ENCODE measurements at places on chromosomes 4 and X.

GRCh38 chr4:10075953-10076391 is 40.6 kb downstream of the WDR1 start:
- no peak for DNase-seq

DNA sequence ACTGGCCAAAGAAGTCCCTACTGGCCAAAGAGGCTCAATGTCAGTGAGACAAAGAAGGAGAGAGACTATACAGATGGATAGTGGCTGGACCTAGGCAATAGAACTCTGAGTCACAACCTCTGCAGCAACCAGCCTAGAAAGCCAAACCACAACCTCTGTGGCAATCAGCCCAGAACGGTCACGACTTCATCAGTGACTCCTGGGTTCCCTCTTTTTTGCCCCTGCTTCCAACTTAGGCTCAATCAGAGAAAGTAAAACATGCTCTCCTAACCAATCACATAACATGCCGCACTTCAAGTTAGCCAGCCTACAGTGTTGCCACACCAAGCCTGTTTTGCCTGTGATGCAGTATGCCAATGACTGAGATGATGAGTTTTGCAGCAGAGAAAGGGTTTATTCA is 203.4 kb downstream of the ANAPC10 start:
- DNase-seq, result no peak

DNA sequence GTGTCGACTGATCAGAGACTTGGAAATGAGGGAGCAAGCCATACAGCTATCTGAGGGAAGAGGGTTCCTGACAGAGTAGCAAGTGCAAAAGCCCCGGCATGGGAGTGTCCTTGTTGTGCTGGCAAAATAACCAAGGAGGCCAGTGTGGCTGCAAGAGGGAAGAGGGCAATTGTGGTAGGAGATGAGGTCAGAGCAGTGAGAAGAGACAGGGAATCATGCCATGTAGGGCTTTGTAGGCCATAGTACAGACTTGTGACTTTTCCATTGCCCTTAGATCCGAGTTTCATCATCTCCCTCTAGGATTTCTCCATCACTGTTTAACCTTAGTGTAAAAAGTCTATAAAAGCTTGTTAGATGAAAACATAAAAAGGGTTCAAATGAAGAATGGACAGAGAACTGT is 76.2 kb downstream of the DOCK11 start:
- no peak for DNase-seq

DNA sequence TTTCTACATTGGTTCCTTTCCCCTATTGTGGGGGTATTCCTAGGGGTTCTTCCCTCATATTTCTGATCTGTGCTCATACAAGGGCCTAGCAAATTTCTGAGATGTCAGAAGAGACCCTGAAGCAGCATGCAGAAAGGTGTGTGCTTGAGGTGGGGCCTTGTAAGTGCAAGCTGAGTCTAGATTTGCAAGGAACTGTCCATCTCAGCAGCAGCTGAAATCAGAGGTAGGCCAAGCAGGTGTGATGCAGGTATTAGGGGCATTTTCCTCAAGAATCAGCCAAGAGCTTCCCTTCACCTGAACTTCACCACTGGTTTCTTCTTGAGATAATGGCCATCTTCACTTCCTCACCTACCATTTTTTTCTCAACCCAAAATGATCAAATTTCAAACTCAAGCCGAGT is 45.1 kb downstream of the ASB9 start:
- DNase-seq, result no peak

DNA sequence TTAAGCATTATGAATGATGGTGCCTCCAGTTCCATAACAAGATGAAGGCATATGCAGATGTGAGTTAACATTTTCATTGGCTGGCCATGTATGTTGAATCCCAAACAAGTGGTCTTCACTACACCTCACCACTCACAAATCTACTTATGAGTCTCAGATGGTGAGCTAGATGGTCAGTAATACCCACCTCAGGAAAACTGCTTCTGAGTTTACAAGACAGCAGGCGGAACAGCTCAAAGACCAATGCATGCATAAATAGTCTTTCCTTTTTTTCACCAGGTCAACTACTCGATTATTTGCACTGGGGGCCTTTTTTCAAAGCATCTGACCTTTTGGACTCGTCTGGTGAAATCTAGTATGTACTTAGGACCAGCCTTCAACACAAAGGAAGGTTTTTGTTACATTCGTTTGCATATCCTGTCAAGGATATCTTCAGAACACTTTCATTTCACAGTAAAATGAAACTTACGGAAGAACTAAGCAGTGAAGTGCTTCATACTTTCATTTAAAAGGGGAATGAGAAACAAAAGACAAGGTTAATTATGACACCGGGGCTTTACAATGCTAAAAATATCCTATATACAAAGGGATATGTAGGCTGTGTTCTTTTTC is 23.1 kb upstream of the TLR7 start:
- DNase-seq, result no peak

DNA sequence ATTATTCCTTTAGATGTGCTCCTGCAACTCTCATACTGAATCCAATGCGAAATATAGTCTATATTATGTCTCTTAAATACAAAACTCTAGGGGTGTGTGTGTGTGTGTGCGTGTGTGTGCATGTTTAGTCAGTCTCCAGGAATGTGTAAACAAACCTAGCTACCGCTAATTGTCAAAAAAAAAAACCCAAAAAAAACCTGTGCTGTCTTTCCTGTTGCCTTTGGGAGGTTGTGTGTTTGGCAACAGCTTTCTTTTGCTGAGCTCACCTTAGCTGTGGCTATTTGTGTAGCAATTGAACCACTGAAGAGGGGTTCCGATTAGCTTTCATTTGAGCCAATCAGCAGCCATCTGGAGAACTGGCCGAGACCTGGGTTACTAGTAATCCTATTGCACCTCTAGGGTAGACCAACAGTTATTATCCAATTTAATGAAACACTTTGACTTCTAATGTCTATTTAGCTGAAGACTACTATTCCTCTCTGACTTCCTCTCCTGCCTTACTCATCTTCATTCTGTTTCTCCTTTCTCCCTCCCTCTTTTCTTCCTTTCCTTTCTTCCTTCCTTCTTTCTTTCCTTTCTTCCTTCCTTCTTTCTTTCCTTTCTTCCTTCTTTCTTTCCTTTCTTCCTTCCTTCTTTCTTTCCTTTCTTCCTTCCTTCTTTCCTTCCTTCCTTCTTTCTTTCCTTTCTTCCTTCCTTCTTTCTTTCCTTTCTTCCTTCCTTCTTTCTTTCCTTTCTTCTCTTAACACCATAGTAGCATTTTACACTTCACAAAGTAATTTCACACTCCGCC is 471.1 kb downstream of the GBA3 start:
- no peak for DNase-seq

- no peak for DNase-seq
Measured at GRCh38 chr4:110907801-110908313, 285.0 kb upstream of the PITX2 start.

DNA sequence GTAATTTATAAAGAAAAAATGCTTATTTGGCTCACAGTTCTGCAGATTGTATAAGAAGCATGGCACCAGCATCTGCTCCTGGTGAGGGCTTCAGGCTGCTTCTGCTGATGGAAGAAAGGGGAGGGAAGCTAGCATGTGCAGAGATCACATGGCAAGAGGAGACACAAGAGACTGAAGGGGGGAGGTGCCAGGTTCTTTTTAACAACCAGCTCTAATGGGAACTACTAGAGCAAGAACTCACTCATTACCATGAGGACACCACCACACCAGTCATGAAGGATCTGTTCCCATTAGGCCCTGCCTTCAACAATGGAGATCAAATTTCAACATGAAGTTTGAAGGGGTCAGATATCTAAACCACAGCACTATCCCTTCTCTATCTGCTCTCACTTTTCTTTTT is 9.4 kb upstream of the COPS4 start:
- DNase-seq, result no peak

DNA sequence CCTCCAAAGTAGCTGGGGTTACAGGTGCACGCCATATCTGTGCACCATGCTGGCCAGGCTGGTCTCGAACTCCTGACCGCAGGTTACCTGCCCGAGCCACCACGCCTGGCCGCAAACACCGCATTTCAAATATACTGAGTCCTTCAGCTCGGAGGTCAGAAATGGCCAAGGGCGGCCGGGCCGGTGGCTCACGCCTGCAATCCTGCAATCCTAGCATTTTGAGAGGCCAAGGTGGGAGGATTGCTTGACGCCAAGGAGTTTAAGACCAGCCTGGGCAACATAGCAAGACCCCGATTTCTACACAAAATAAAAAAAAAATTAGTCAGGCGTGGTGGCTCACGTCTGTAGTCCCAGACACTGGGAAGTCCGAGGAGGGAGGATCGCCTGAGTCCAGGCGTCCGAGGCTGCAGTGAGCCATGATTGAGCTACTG is 71.9 kb upstream of the PPP2R3B start:
- DNase-seq, result no peak

- no peak for DNase-seq
Measured at GRCh38 chr4:10694151-10694827, 9.7 kb upstream of the CLNK start.

GRCh38 chrX:11066812-11067211 is 44.3 kb upstream of the HCCS start:
- no peak for DNase-seq

DNA sequence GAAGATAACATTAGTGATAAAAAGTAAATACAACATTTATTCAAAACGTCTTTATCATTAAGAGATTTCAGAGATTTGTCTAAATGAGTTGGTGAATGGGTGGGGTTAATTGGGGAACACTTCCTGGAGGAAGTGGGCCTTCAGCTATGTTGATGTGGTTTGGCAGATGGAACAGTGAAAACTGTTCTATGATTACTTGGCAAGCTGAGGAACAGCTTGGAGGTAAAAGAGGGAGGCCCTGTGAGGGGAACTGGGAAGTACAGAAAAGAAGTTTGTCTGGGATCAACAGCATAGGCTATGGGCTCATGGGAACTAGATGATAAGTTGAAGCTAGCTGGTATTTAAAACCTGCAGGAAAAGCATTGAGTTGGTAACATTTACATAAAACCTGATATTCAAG is 26.0 kb downstream of the OCRL start:
- DNase-seq, result no peak

DNA sequence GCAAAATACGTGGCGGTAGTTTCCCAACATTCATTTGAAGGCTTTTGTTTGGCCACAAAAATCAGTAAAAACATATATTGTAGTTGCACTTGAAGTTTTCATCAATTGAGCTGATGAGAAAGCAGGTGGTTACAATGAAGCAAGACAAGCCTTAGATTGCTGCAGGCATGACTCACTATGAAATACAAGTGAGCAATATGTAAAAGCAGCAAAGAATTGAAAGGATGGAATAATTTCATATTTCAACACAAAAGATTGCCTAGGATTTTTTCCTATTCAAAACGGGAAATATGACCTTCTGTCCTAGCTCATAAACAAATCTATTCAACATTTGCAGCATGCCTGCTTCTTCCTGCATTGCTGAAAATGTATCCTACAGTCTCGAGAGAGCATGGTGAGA is 190.9 kb upstream of the BANK1 start:
- no peak for DNase-seq

DNA sequence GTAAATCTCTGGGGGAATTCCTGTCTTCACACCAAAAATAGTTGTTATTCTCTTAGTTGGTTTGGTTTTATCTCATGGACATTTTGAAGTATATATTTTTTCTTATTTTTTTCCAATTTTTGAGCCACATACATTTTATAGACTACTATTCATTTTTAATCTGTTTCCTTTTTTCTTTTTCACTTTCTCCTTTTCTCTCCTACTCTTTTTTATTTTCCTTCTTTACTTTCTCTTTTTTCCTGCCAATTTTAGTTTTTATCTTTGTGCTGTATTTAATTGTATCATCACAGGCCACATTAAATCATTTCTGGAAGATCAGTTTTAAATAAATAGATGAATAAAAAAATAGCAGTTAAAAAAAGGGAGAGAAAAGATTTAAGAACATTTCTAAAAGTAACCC is 14.0 kb upstream of the JADE3 start:
- no peak for DNase-seq

DNA sequence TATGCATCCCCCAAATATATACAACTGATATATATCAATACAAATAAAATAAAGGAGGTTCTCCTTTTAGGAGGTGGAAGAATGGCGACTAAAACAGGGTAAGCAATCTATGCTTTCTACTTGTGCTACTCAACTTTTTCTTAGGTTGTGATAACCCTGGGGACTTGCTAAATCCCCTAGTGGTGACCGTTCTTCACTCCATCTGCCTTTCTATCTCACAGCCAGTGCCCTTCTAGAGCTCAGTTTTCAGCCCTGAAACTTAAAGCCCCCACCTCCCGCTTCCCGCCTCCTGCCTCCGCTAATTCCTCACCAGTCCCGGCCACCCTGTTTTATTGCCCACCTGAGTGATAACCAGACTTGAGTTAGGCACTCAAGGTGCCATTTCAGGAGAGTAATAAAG is 15.5 kb upstream of the ESX1 start:
- DNase-seq, result no peak

DNA sequence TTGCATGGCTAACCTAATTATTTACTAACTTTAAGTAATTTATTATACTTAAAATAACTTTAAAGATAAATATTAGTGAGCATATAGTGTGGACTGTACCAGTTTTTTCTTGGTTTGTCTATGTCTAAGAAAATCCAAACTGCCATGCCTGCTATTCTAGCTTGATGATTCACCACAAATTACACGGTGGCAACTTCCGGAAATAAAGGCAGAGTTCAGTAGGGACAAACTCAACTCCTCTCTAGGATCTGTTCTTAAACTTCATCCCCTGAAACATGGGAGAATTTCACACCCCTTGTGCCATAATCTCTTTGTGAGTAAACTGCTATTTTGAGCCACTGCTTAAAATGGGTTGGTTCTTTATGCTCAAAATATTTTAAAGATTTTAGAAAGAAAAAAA is 213.6 kb upstream of the NRK start:
- no peak for DNase-seq

- no peak for DNase-seq
Measured at GRCh38 chr4:82694892-82695291, 103.7 kb downstream of the SCD5 start.

DNA sequence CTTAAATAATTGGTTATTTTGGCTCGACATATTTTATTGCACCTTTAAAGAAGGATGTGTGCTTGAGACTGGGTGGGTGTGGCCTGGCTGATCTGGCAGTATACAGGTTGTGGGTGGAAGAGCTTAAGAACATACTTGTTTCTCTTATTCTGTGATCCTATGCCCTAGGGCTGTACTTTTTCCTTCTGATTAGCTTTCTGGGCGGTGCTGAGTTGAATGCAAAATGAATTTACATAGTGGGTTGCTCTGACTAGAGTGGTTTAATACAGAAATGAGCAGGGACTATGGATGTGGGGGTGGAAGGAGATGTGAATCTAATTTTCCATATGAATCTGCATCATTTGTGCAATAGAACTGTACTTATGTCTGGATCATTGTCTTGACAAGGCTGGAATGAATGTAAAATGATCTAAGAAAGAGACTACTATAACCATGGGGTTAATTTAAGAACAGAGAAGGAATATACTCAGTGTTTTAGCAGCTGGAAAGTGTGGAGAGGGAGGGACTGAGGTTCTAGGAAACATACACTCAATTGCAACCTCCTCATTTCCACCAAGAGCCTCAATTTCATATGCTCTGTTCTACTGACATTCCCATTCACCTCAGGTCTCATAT is 73.7 kb downstream of the RLIM start:
- DNase-seq, result no peak

DNA sequence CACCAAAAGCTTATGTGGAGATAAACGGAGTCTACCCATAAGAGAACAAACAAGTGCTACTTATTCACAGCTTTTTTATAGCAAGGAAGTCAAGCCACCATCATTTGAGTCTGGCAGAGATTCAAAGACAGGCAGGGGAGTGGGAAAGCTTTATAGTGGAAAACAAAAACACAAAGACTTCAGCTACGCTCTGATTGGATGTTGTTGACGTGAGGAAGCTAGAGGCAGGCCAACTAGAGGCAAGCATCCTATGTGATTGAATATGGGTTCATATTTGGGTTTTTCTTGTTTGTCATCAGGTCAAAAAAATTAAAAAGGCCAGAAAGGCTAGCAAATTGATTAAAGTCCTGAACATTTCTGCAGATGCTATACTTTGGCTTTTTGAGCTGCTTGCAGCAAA is 719 bp upstream of the TCEAL4 start:
- DNase-seq, result no peak
